ENCODE measurements at places on chromosomes 13 and 19.
A peak's percentile ranks its signal among the peaks of the same experiment; 100 is the strongest.

- DNase-seq, result no peak
Observed at GRCh38 chr13:79779761-79780160, 298.8 kb downstream of the NDFIP2 start.

DNA sequence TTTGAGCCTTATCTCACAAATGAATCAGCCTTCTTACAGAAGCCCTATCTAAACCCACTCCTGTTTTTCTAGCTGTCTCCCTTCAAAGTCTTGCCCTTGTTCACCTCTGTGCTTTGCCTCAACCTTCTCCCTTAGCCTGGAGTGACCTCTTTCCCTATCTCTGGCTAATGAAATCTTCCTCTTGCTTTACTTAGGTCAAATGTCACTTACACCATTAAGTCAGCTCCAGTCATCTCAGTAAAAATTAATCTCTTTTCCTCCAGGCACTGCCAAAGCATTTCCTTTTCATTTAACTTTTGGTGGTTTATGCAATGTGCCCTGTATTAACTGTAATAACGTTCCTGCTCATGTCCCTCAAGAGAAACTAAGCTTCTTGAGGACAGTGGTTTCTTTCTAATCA is 596.5 kb upstream of the MIR17HG start:
- no peak for DNase-seq

DNA sequence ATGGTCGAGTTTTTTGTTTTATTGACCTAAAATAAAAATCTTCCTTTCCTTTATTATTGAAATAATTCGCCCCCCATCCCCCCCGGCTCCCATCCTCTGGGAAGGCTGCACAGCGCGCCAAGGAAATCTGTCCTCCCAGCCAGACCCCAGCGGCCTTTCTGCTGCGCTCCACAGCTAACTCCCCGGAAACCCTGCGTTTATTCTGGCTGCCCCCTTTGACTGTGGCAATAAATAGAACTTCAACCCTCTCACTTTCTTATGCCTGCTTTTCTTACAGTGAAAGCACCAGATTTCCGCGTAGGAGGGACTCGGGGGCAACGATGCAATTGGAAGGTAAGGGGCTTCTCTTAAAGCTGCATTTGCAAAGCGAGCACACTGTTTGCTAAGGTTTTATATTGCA is 9.7 kb upstream of the C19orf12 start:
- DNase-seq, result no peak

- DNase-seq, result no peak
Observed at GRCh38 chr13:114099191-114099590, 33.2 kb downstream of the RASA3 start.

- no peak for DNase-seq
Observed at GRCh38 chr19:20669263-20669662, 7.9 kb upstream of the ZNF626 start.

- DNase-seq, result no peak
Observed at GRCh38 chr19:45817725-45818301, 2.7 kb upstream of the RSPH6A start.

DNA sequence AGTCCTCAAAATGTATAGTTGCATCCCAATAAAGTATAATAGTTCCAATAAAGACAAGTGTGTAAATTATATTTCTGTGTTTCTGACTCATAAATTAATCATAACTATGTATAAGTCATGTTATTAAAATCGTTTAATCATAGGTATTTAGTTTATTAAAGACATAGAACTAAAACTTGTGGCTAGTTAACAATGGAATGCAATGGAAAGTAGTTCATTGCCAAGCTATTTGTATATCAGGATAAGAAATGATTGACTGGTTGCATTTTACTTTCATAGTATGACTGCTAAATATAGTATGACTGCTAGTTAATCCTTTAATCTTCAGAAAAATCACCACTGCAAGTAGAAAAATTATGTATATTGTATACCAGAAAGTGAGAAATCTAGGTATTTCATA is 16.9 kb downstream of the COG3 start:
- no peak for DNase-seq

DNA sequence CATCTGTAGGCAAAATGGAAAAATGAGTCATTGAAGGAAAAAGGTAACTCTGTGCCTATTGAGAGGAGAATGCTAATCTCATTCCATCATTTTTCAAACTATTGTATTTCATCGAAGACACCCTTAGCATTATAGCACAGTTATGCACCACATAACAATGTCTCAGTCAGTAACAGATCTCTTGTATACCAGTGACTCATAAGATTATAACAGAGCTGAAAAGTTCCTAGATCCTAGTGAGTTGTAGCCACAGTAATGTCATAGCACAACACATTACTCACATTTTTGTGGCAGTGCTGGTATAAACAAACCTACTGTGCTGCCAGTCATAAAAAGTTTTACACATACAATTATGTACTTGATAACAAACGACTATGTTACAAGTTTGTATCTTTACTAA is 1077.6 kb downstream of the DIAPH3 start:
- DNase-seq, result no peak

DNA sequence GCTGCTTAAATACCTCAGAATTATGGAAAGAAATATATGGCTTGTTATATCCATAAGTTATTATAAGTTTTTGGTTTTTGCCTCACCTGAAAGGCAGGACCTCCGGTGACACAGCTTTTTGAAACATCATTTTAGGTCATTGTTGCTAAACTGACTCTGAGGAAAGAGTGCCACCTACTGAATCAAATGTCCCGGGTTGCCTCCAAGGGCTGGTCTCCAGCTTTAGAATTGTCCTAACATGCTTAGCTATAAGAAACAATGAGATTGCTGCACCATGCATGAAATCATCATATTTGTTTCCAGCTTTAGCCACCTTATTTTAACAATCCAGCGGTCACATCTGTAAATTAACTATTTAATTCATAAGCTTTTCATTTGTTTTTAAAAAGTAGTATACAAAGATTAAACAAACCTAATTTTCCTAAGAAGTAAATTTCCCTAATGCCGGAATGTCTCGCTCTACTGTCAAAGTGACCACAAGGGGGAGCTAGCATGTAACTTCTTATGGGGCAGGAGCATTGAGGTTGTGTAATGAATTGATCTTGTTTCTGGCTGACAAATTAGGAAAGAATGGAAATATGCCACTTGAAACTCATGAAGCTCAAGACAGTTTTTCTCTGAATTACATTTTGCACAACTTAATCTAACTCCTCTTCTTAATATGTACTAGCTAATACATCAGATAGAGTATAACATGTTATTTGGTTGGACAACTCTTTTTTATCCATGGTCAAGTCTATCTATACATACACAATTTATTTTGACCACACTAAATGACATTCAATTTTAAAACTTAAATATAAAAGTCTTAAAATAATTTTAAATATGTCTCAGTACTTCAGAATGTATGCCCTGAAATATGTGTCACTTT is 6.7 kb upstream of the PCDH17 start:
- no peak for DNase-seq

DNA sequence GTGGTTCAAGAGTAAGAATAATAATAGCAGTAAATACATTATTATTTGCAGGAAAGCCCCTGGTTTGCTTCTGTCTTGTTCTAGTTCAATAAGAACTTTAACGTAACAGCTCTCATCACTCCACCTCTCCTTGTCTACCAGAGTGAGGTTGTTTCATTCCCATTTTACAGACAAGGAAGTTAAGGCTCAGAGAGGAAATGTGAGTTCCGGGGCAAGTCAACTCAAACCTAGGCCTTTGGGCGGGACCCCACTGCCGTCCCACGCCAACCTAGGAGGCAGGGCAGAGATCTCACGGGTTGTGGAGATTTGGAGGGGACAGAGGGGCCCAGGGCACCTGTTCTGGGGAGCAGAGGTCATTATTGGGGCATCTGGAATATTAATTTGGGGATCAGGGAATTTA is 1.5 kb downstream of the MAP4K1 start:
- no peak for DNase-seq

GRCh38 chr13:48192411-48192935 is 40.5 kb upstream of the ITM2B start:
- no peak for DNase-seq

- DNase-seq, result peak; percentile 0
Observed at GRCh38 chr13:97434397-97435201, 630 bp downstream of the RAP2A start.

DNA sequence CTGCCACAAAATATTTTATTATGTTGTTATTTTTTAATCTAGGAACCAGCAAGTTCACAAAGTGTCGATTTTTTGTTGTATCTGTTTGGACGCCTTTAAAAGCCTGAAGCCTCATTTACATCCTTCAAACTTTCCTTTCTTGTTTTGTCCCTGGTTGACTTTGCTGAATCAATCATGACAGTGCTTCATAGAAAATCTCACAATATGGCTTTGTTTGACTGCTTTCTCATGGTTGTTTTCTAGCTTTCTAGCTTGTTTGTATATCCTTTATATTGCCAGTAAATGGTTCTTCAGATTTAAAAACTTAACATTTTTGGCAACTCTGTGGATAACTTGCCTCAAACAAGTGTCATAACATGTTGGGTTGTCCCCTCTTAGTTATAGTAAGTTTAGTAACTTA is 84.1 kb upstream of the ATXN8OS start:
- no peak for DNase-seq

GRCh38 chr19:14337510-14337909 is 43.7 kb upstream of the ADGRE5 start:
- DNase-seq, result no peak

- no peak for DNase-seq
Observed at GRCh38 chr13:70297189-70297616, 189.0 kb upstream of the KLHL1 start.

DNA sequence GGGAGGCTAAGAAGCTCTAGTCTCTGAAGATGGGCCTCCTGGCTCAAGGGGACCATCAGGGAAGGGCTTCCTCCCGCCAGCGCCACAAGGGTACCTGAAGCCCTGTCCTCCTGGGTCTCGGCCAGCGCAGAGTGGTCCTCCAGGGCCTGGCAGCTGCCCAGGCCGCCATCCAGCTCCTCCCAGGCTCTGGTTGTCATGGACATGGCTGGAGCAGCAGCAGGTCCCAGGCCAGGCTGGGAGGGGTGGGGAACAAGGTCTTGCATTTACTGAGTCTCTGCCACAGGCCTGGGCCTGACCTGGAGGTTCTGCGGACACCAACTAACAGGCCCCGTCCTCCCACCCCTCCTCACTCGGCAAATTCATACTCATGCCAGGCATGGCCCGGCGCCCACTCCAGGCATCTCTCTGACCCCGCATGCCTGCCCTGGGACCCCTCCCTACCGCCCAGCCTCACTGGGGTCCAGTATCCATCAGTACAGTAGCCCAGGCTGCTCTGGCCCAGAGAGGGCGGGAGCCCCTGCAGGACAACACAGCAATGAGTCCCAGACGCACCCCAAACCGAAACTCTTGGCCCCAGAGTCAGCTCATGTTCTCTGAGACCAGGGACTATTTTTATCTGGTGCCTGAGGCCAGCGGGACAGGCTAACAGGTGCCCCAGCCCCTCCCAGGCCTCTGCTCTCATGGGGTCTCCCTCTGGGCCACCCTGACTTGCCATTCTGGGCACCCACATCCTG is 938 bp downstream of the JSRP1 start:
- no peak for DNase-seq

DNA sequence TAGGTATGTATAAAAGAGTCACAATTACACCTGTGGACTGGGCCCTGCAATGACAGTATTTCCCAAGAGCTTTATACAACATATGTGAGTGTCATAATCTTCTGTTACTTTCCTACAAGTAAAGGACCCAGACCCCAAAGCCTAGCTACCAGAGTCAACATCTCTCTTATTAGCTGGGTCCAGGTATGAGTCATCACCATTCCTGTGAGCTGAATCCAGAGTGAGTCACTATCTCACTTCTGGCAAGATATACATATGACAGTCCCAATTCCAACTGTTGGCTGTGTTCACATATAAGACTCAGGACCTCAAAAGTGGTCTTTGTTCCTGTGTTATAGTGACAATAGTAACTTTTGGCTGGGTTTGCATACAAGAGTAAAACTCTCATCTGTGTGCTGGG is 46.7 kb downstream of the ZNF729 start:
- no peak for DNase-seq

DNA sequence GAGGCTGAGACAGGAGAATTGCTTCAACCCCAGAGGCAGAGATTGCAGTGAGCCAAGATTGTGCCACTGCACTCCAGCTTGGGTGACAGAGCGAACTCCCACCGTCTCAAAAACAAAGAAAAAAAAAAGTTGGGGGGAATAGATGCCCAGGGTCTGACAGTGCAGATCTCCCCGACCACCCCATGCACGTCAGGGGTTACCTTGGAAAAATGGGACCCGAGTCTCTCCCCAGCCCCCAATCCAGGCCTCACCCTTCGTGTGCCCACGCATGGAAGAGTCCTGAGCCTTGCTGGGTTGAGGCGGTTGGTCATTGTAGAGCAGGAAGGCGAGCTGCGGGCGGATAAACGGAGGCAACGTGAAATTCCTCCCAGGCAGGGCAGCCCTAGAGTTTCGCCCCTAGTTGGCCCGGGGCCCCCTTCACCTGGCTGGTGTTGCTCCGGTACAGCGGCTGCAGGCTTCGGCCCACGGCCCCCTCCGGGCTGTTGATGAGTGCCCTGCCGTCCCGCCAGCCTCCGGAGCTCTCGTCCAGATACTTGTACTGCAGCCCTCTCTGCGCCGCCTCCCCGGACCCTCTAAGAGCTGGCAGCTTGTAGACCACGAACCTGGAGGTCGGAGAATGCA is 588 bp downstream of the DNASE2 start:
- DNase-seq, result no peak

GRCh38 chr19:30665449-30665848 is 293.3 kb downstream of the ZNF536 start:
- no peak for DNase-seq

GRCh38 chr13:21115231-21115630 is 53.8 kb upstream of the LATS2 start:
- DNase-seq, result no peak

Measured in activated naive CD8-positive, alpha-beta T cell treated with anti-CD3 and anti-CD28 coated beads, Interleukin-2, amount 50 U/mL, for 16 hours (primary cell).